Activated CD4-positive, alpha-beta T cell treated with anti-CD3 and anti-CD28 coated beads for 36 hours (primary cell): ENCODE measurements at places on chromosomes 16 and 17. TPM values are rescaled to one million over a fixed set of nuclear protein-coding genes. Genes with fewer than 3 reads are reported as not detected.

- H3K36me3 ChIP-seq = peaks cover 56% of the 10 kb centered on the region
- H3K27me3 ChIP-seq = no peaks in the 10 kb centered on the region
- peak overlapping the region; percentile 86 for H3K27ac ChIP-seq
- peaks cover 63% of the 10 kb centered on the region for H3K4me1 ChIP-seq
Observed at GRCh38 chr17:49217651-49218413, 7.3 kb downstream of the ABI3 start.

GRCh38 chr16:19884611-19885450 lies at the start of gene GPRC5B:
GPRC5B (minus strand) TSS chr16:19884848; CDS start chr16:19872845, 12,003 bp downstream.
- H3K4me1 ChIP-seq = peaks cover 26% of the 10 kb centered on the region
- peaks cover 18% of the 10 kb centered on the region for H3K27me3 ChIP-seq
- peak; percentile 51 for DNase-seq
- H3K36me3 ChIP-seq = no peaks in the 10 kb centered on the region
- H3K27ac ChIP-seq = no peak within 1 kb of the TSS

- H3K36me3 ChIP-seq = no peaks in the 10 kb centered on the region
- H3K27ac ChIP-seq = no peak overlapping the region
- no peaks in the 10 kb centered on the region for H3K4me1 ChIP-seq
- H3K4me3 ChIP-seq = no peak overlapping the region
- H3K27me3 ChIP-seq = no peaks in the 10 kb centered on the region
- peak; percentile 79 for DNase-seq
Observed at GRCh38 chr17:58200024-58200633, 7.6 kb downstream of the EPX start.

DNA sequence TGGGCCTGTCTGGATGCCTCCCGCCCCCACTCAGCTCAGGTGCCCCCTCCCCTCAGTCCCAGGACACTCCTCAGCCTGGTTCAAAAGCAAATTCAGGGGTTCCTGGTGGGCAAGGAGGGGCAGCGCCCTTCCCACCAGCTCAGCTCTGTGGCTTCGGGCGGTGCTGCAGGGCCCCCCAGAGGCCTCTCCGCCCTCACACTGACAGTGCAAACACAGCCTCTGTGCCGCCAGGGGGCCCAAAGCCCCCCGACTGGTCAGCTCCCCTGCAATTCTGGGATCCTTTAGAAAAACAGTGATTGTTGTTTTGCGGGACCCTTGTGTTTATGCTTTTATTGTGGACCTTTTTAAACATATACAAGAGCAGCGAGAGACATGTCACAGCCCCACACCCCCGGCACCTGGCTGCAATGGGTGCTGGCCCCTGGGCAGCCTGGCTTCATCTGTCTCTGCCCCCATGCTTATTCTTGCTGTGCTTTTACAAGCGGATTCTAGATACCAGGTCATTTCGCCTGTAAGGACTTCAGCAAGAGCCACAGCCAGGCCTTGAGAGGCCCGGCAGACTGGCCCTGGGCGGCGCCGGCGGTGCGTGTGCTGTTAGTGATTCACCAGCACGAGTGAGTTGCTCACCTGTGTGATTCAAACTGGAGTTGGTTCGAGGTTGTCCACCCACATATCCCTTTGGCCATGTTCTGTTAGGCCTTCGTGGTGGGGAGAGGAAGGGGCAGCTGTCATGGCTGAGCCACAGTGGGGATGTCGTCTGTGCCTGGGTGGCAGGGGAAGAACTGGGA lies 21.2 kb downstream of the ZNF469 start:
- peaks cover 4% of the 10 kb centered on the region for H3K4me1 ChIP-seq
- no peaks in the 10 kb centered on the region for H3K36me3 ChIP-seq
- DNase-seq = no peak
- no peak overlapping the region for H3K27ac ChIP-seq
- H3K4me3 ChIP-seq = no peak overlapping the region

Gene CNGB1
- not detected for total RNA-seq

- peak overlapping the region; percentile 99 for H3K27ac ChIP-seq
- peaks cover 42% of the 10 kb centered on the region for H3K36me3 ChIP-seq
- DNase-seq = no peak
- peaks cover 40% of the 10 kb centered on the region for H3K4me1 ChIP-seq
- H3K27me3 ChIP-seq = peaks cover 15% of the 10 kb centered on the region
- H3K4me3 ChIP-seq = peak overlapping the region; percentile 99
Observed at GRCh38 chr17:28719021-28719433, 758 bp upstream of the RPL23A start.

DNA sequence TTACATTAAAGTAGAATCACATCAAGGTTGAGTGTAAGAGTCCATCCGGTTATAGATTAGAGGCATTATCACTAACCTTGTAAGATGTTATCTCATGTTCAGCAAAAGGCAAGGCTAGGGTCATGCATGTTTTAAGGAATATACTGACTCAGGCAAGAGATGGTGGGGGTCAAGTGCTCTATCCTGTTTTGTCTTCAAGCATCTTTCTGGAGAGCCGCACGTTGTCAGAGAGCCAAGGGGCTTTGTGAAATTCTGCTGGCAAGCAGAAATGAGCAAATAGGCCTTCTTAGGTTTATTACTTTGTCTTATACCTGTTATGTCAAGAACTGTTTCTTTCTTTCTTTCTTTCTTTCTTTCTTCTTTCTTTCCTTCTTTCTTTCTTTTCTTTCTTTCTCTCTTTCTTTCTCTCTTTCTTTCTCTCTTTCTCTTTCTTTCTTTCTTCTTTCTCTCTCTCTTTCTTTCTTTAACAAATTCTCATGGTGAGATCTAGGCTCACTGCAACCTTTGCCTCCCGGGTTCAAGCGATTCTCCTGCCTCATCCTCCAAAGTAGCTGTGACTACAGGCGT lies 47.3 kb upstream of the IL34 start:
- no peaks in the 10 kb centered on the region for H3K36me3 ChIP-seq
- H3K4me1 ChIP-seq = no peaks in the 10 kb centered on the region
- no peak overlapping the region for H3K27ac ChIP-seq
- DNase-seq = no peak

Gene MARCHF10
- not detected for total RNA-seq

Gene NPIPB9
- total RNA-seq = 0.83 TPM

- H3K27ac ChIP-seq = no peak overlapping the region
- H3K36me3 ChIP-seq = peaks cover 11% of the 10 kb centered on the region
- peak; percentile 92 for DNase-seq
- no peaks in the 10 kb centered on the region for H3K27me3 ChIP-seq
- peak overlapping the region; percentile 67 for H3K4me3 ChIP-seq
Observed at GRCh38 chr17:82030470-82031302, 792 bp upstream of the RAC3 start.

GRCh38 chr16:54152362-54153239 lies 134.0 kb downstream of the IRX3 start:
- H3K27ac ChIP-seq = no peak overlapping the region
- no peak overlapping the region for H3K4me3 ChIP-seq
- DNase-seq = no peak
- peaks cover 3% of the 10 kb centered on the region for H3K27me3 ChIP-seq
- no peaks in the 10 kb centered on the region for H3K4me1 ChIP-seq

Gene KCNG4
- total RNA-seq = not detected

- H3K4me3 ChIP-seq = no peak overlapping the region
- H3K36me3 ChIP-seq = no peaks in the 10 kb centered on the region
- H3K27ac ChIP-seq = no peak overlapping the region
- H3K27me3 ChIP-seq = peaks cover 4% of the 10 kb centered on the region
- DNase-seq = peak; percentile 3
- no peaks in the 10 kb centered on the region for H3K4me1 ChIP-seq
Observed at GRCh38 chr17:50267074-50267841, 7.0 kb upstream of the TMEM92 start.

Gene TRIM47
- 13.4 TPM for total RNA-seq

Gene CSH2
- not detected for total RNA-seq

DNA sequence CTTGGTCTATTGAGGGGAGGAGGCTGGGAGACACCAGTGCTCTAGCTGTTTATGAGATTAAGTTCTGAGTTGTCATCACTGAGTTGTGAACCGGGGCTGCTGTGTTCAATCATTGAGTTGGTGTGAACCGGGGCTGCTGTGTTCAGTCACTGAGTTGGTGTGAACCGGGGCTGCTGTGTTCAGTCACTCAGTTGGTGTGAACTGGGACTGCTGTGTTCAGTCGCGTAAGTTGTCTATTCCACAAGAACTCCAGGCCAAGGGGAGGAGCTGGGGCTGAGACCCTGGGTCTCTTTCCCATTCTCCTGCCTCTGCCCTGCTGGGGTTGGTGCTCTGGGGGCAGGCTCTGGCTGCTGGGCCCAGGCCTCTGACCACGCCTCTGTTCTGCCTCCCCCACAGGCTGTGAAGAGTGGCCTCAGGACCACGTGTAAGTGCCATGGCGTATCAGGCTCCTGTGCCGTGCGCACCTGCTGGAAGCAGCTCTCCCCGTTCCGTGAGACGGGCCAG lies 24.5 kb downstream of the WNT9B start:
- H3K4me3 ChIP-seq = no peak overlapping the region
- H3K27me3 ChIP-seq = no peaks in the 10 kb centered on the region
- no peak for DNase-seq
- no peaks in the 10 kb centered on the region for H3K36me3 ChIP-seq
- no peaks in the 10 kb centered on the region for H3K4me1 ChIP-seq
- no peak overlapping the region for H3K27ac ChIP-seq

Gene KCNJ18
- not detected for total RNA-seq

Gene MYL4
- total RNA-seq = not detected

DNA sequence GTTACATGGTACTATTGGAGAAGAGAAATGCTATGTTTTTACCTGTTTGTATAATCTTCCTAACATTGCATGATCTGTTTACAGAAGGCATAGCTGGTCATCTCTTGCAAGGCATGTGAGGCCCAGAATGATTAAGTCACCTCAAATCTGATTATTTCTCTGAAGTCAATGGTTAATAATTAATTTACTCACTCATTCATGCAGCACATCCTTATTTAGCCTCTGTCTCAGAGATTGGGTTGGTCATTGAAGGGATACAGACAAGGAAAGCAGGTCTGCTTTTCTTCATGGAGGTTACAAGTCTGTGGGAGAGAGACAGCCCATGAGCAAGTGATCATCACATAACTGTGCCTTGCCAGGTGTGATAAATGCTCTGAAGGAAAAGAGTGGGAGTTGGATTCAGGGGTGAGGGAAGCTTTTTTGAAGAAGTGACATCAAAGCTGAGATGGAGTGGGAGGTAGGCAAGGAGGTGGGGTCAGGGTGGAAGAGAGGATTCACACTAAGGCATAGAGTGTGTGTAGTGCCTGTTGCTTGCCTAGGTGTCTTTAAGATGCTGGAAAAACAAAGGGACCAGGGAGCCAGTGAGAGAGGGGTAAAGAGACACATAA lies 16.3 kb upstream of the RBFOX1 start:
- H3K27me3 ChIP-seq = peaks cover 4% of the 10 kb centered on the region
- H3K4me3 ChIP-seq = no peak overlapping the region
- H3K4me1 ChIP-seq = no peaks in the 10 kb centered on the region
- no peak for DNase-seq
- H3K27ac ChIP-seq = no peak overlapping the region

Gene SLC6A2
- not detected for total RNA-seq

Gene EPN3
- not detected for total RNA-seq

DNA sequence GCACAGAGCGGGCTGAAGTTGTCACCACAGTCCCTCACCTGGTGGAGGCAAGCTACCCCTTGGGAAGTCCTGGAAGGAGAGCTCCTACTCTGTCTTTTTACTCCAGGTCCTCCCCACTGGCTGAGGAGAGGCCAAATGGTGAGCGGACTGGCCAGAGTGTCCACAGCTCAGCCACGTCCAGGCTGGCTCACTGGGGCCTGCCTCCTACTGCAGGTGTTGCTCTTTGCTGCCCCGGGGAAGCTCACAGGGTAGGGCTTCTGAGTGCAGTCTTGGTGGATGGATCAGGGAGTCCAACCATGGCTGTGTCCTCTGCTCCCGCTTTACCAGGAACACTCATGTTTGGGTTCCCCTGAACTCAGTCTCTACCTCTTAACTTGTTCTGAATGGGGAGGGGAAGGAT lies 2.7 kb downstream of the B9D1 start:
- H3K4me3 ChIP-seq = no peak overlapping the region
- H3K27me3 ChIP-seq = peaks cover 5% of the 10 kb centered on the region
- H3K36me3 ChIP-seq = peaks cover 2% of the 10 kb centered on the region

Gene NUDT7
- total RNA-seq = 9.8 TPM

DNA sequence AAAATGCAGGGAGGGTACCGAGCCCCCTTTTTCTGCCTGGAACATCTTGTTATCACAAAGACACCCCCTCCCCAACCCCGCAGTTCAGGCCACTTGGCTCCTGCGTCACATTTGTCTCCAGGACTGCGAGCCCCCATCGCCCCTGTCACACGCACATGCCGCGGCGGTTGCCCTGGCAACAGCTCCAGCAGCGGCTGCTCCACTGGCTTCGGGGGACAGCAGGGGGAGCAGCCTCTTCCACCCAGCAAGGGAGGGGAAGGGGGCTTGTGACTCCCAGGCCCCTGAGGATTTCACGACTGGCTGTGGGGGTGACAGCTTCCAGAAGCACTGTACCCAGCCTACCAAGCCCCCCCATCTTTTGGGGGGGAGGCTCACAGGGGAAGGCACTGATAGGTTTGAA lies 2.6 kb downstream of the BAIAP3 start:
- no peaks in the 10 kb centered on the region for H3K36me3 ChIP-seq
- no peak overlapping the region for H3K4me3 ChIP-seq
- no peak for DNase-seq
- H3K4me1 ChIP-seq = peaks cover 15% of the 10 kb centered on the region
- H3K27me3 ChIP-seq = peaks cover 23% of the 10 kb centered on the region

Gene PLA2G10
- total RNA-seq = not detected

- H3K27me3 ChIP-seq = no peaks in the 10 kb centered on the region
- no peak overlapping the region for H3K4me3 ChIP-seq
- no peak overlapping the region for H3K27ac ChIP-seq
- H3K36me3 ChIP-seq = peaks cover 37% of the 10 kb centered on the region
Observed at GRCh38 chr16:14263011-14263410, 191.9 kb downstream of the MRTFB start.
